ENCODE measurements at places on chromosomes 1 and 21.

DNA sequence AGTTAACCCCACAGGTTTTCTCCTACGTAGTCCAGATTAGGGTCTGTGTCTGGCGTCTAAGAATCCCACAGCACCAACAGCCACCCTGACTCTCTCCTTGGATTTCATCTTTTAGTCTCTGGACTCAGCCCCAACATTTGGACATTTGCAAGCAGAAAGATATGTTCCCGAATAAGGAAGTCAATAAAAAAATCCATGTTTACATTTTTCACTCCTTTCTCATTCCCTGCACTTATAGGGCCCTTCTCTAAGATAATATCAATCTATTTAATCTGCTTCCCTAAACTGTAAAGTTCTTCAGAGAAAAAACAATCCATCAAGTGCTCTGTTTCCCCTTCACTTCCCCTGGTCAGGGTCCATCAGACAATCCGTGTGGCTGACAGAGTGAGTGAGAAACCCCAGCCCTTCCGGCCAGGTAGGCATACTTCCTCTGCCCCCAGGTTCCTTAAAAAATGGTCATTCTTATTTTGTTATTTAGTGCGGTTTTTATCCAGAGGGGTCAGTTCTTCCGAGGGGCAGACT, 105.9 kb upstream of the CDC42BPA start:
- DNase-seq, result no peak

- no peak for DNase-seq
These were observed 37.3 kb upstream of the SLC19A1 start for GRCh38 chr21:45579383-45580180.

GRCh38 chr1:168321945-168322344, 41.3 kb downstream of the TBX19 start:
- DNase-seq, result no peak

- DNase-seq, result no peak
These were observed 18.4 kb downstream of the FOXD2 start for GRCh38 chr1:47456250-47456649.

DNA sequence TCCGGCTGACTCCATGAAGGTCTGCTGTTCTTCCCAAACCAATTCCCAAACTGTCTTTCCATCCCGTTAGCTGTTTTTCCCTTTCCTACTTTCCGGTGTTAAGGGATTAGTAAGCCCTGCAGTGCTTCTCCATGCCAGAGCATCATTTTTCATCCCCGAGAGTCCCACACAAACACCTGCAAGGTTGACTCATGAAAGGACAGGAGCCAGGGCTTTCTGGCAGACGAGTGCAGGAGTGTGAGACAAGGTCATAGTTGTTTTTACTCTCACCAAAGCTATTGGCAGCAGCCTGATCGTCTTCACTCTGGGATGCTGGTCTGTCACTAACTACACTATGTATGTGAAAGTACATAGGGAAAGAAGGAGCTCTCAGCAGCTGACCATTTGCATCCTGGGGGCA, 10.2 kb upstream of the BECN2 start:
- no peak for DNase-seq

- DNase-seq, result no peak
These were observed 70.8 kb upstream of the COA6 start for GRCh38 chr1:234302354-234302962.

- DNase-seq, result no peak
These were observed 75.4 kb upstream of the LRRC7 start for GRCh38 chr1:69492286-69492685.

- peak; percentile 60 for DNase-seq
These were observed 464.5 kb downstream of the USP25 start for GRCh38 chr21:16194095-16194787.
